ENCODE measurements at places on chromosomes 3 and 15. TPM values are rescaled to one million over a fixed set of nuclear protein-coding genes. Genes with fewer than 3 reads are reported as not detected.
A peak's percentile ranks its signal among the peaks of the same experiment; 100 is the strongest.

- H3K4me1 ChIP-seq: peaks cover 35% of the 10 kb centered on the region
- H3K4me3 ChIP-seq: no peak overlapping the region
- H3K27ac ChIP-seq: peak overlapping the region; percentile 100
- no peak for DNase-seq
- H3K27me3 ChIP-seq: no peaks in the 10 kb centered on the region
Observed at GRCh38 chr3:149655826-149656574, 1.8 kb downstream of the WWTR1 start.

DNA sequence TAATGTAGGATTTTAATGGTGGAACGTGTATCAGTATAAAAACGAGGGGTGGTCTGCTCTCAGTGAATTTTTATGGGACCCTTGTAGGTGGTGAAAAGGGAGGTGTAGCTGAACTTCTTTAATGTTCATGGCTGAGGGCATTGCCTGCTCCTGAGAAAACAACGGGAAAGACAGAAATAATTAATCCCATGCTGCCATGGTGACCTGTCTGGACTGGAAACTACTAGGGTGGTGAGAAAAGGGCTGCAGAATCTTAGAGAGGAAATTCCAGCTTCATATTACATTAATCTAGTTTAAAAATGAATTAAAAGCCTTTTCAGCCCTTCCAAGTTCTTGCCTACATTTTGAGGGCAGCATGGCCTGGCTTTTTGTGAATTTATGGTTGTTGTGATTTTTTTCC is 47.6 kb downstream of the ZBTB38 start:
- no peaks in the 10 kb centered on the region for H3K27me3 ChIP-seq
- peaks cover 64% of the 10 kb centered on the region for H3K4me1 ChIP-seq
- H3K27ac ChIP-seq: no peak overlapping the region

DNA sequence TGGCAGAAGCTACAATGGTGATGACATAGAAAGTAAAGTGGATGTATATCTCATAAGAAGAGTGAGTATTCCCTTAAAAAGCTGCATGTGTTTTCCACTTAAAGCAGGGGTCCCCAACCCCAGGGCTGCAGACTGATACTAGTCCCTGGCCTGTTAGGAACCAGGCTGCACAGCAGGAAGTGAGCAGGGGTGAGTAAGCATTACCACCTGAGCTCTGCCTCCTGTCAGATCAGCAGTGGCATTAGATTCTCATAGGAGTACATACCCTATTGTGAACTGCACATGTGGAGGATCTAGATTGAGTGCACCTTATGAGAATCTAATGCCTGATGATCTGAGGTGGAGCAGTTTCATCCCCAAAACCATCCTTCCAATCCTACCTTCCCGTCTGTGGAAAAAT is 126.1 kb upstream of the CMC1 start:
- DNase-seq: no peak
- no peaks in the 10 kb centered on the region for H3K4me1 ChIP-seq
- H3K27me3 ChIP-seq: no peaks in the 10 kb centered on the region
- H3K36me3 ChIP-seq: no peaks in the 10 kb centered on the region
- no peak overlapping the region for H3K27ac ChIP-seq
- no peak overlapping the region for H3K4me3 ChIP-seq

DNA sequence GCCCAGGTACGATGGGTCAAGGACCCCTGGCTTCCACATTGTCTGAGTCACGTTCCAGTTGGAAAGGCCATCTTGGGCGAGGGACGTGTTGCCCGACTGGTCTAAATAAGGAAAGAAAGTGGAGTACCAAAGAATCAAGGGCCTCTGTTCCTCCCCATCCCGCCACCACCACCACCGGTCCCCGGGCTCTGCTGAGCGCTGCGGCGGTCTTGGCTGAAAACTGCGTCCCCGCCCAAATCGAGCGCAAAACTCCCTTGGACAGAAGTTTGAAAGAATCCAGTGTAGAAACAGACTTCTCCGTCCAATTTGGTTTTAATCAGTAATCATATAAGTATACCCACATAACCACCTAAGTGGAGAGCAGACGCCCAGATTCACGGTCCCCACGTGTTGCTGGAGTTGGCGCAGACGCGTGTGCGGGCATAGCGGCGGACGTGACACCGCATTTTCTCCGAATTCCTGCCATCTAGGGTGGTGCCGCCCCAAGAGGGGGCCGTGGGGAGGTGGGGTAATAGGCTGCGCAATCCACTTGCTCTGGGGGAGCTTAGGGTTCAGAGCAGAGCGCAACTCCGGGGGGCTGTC is 243.8 kb upstream of the TOPAZ1 start:
- H3K4me1 ChIP-seq: peaks cover 27% of the 10 kb centered on the region
- H3K36me3 ChIP-seq: no peaks in the 10 kb centered on the region
- no peak overlapping the region for H3K4me3 ChIP-seq

DNA sequence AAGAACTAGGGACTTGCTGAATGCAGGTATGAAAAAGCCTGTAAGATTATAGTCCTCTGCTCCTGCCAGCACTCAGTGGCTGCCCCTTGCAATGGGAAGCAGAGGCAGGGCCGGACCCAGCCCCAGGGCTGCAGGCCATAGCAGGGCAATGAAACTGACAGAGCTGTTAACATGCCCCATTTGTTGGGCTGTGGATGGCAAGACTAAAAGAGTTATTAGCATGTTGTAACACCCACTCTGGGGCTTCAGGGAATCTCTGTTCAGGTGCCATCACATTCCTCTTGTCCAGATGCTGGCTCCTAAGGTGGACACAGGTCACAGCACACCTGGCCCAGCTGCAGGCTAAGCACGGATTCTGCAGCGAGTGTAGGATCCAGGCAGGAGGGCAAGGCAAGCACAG is 7.4 kb upstream of the OR5H2 start:
- H3K4me3 ChIP-seq: no peak overlapping the region
- no peak for DNase-seq
- H3K27me3 ChIP-seq: no peaks in the 10 kb centered on the region
- no peaks in the 10 kb centered on the region for H3K4me1 ChIP-seq
- H3K27ac ChIP-seq: no peak overlapping the region

DNA sequence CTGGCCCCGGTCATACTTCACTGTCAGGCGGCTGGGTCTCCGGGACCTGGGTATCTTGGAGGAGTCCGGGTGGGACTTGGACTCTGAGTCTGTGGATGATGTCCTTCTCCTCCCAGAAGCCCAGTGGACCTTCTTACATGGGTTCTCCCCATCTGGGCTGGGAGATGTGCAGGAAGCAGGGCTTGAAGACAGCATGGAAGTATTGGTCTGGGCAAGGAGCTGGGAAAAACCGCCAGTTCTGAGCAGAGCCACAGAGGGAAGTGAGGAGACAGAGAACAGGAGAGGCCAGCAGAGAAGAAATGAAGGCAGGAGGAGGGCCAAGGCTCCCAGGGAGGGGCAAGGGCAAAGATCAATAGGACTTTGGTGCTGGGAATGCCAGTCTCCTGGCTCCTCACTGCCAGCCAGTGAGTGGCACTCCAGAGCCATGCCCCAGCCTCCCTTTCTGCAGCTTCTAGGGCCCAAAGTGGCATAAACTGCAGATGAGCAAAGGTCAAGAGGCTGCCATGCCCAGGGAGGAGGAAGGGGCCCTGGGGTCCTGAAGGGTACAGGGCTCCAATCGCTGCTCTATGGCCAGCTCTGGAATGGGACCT is at the start of gene PPP1R14D:
TSS of gene PPP1R14D (minus strand) at position 262 of the 590 bp plus-strand sequence. CDS start at position 195, 67 bp downstream.
- no peaks in the 10 kb centered on the region for H3K36me3 ChIP-seq
- no peak for DNase-seq
- H3K4me3 ChIP-seq: no peak within 1 kb of the TSS
- H3K4me1 ChIP-seq: peaks cover 11% of the 10 kb centered on the region
- H3K27ac ChIP-seq: no peak within 1 kb of the TSS

GRCh38 chr3:24999357-24999756 is 428.7 kb upstream of the RARB start:
- no peak overlapping the region for H3K4me3 ChIP-seq
- no peaks in the 10 kb centered on the region for H3K27me3 ChIP-seq
- no peaks in the 10 kb centered on the region for H3K4me1 ChIP-seq
- no peak overlapping the region for H3K27ac ChIP-seq
- no peaks in the 10 kb centered on the region for H3K36me3 ChIP-seq

GRCh38 chr3:196055683-196056270 is 26.1 kb downstream of the TFRC start:
- no peak overlapping the region for H3K27ac ChIP-seq
- no peak for DNase-seq
- H3K27me3 ChIP-seq: no peaks in the 10 kb centered on the region

GRCh38 chr3:117695871-117696645 is 986.5 kb downstream of the TUSC7 start:
- DNase-seq: no peak
- no peak overlapping the region for H3K27ac ChIP-seq
- no peaks in the 10 kb centered on the region for H3K27me3 ChIP-seq
- no peak overlapping the region for H3K4me3 ChIP-seq
- H3K36me3 ChIP-seq: no peaks in the 10 kb centered on the region

DNA sequence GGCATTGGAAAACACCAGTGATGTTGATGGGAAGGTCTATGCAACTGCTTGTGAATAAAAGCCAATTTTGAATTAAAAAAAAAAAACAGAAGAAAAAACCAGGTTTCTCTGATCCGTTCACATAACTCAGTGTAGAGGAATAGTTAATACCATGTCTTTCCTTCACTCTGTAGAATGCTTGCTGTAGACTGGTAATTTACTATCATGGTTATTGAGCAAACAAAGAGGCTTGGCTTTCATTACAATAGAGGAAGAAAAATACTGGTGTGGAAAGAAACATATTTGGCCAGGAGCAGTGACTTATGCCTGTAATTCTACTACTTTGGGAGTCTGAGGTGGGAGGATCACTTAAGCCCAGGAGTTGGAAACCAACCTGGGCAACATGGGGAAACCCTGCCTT is 41.1 kb downstream of the GATM start:
- no peak overlapping the region for H3K27ac ChIP-seq
- H3K36me3 ChIP-seq: no peaks in the 10 kb centered on the region
- no peaks in the 10 kb centered on the region for H3K27me3 ChIP-seq
- DNase-seq: no peak
- peaks cover 4% of the 10 kb centered on the region for H3K4me1 ChIP-seq
- H3K4me3 ChIP-seq: no peak overlapping the region

GRCh38 chr15:39914977-39915376 is 5.1 kb downstream of the GPR176 start:
- H3K4me3 ChIP-seq: no peak overlapping the region
- H3K36me3 ChIP-seq: no peaks in the 10 kb centered on the region
- H3K4me1 ChIP-seq: peaks cover 11% of the 10 kb centered on the region
- no peak overlapping the region for H3K27ac ChIP-seq
- DNase-seq: no peak

DNA sequence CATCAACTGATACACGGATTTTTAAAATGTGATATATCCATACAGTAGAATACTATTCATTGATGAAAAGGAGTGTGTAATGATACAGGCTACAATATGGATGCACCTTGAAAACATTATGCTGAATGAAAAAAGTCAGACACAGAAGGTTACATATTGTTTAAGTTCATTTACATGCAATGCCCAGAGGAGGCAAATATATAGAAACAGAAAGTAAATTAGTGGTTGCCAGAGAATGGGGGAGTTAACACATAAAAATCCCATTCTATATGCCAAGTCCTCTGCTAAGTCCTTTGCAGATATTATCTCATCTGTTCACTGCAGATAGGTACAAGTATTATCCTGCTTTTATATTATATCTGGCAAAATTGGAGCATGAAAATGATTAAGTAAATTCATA is 22.1 kb upstream of the CDIN1 start:
- no peak overlapping the region for H3K27ac ChIP-seq
- no peaks in the 10 kb centered on the region for H3K27me3 ChIP-seq
- H3K4me1 ChIP-seq: no peaks in the 10 kb centered on the region

DNA sequence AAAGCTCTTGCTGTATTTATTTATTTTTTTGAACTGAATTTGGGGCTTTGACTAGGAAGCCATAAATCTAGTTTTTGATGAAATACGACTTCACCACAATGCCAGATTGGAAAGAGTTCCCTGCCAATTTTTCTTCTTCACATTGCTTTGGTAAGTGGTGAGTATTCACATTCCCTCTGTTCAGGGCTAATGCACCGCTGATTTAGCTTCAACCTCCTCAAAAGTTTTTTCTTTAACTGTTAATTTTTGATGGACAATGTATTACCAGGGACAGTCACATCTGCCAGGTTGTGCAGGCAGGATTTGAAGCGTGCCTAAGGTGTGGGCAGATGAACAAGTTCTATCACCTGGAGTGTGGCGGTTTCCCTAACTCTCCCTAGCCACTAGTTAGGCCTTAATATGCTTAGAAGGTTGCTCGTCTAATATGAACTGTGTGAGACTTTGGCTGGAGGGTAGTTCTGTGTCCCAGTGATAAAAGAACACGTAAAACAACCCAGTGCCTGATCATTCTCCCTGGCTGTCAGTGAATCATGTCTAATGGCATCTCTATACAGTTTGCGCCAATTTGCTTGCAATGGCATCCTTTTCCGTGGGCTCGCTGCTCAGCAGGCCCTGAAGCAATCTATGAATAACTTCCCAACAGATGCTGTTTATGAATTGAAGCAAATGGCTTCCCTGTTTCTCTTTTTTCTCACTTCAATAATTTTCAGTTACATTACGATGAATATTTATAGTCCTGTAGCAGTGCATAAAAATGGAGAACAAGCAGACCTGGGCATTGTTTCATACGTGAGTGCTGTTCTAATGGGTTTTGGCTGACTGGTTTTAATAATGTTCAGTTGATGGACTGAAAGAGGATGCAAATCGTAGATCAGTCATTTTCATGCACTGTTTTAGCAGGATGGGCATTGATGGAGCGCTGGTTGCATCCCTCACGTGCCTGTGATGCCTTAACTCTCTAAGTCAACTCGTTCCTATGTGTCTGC is 243.2 kb upstream of the SUCLG2 start:
- H3K27me3 ChIP-seq: no peaks in the 10 kb centered on the region
- no peak overlapping the region for H3K4me3 ChIP-seq
- no peak for DNase-seq
- H3K4me1 ChIP-seq: no peaks in the 10 kb centered on the region
- H3K36me3 ChIP-seq: no peaks in the 10 kb centered on the region

DNA sequence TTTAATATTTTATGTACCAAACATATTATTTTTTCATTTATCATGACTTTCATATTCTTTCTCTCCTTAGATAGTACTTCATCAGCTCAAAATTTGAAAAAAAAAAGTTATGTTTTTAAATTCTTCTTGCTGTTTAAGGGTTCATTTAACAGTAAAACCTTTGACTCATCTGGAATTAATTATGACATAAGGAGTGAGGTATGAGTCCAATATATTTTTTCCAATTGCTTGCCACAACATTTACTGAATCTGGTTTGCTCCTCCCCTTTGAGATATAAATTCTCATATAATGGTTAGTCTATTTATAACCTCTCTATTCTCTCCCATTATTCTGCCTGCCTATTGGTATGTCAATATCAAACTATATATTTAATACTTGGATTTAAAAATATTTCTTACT is 387.8 kb downstream of the TUSC7 start:
- no peak overlapping the region for H3K4me3 ChIP-seq
- H3K4me1 ChIP-seq: no peaks in the 10 kb centered on the region
- no peaks in the 10 kb centered on the region for H3K27me3 ChIP-seq
- no peaks in the 10 kb centered on the region for H3K36me3 ChIP-seq
- no peak overlapping the region for H3K27ac ChIP-seq

GRCh38 chr3:60610441-60611112 is 640.7 kb downstream of the FHIT start:
- no peaks in the 10 kb centered on the region for H3K36me3 ChIP-seq
- no peaks in the 10 kb centered on the region for H3K27me3 ChIP-seq
- H3K4me1 ChIP-seq: no peaks in the 10 kb centered on the region

The FGF7 gene
- 31.3 TPM for total RNA-seq

The XCR1 gene
- not detected for total RNA-seq

The PLCB2 gene
- total RNA-seq: 1.7 TPM

The SYNPR gene
- total RNA-seq: not detected

Measured in thyroid gland (tissue), 4 donors.